ENCODE measurements at places on chromosomes 2 and 18.

DNA sequence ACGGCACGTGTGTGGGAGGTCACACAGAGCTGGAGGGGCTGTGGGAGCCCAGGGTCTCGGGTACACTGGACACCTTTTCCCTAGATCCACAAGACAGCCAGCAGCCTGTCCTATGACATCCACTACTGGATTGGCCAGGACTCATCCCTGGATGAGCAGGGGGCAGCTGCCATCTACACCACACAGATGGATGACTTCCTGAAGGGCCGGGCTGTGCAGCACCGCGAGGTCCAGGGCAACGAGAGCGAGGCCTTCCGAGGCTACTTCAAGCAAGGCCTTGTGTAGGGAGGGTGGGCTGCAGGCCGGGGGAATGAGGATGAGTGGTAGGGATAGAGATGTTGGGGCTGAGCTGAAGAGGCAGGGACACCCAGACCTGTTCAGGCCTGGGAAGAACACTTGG lies 6.6 kb downstream of the VIL1 start:
- no peak for DNase-seq

DNA sequence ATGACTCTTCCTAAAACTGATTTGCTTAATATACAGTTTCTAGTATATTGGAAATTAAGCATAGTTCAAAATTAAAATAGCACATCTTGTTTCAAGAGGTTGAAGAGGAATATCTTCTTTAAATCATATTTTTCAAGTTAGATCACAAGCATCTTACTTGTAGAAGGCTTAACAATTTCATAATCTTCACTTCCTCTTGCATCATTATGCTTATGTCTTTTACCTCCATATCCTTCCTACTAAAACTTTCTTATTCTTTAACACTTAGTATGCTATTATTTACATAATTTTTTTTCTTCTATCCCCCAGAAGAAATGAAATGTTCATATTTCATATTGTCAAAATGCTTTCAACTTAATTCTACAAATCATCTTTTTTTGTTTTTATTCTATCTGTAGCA lies 1354.9 kb upstream of the TMEFF2 start:
- DNase-seq = no peak

DNA sequence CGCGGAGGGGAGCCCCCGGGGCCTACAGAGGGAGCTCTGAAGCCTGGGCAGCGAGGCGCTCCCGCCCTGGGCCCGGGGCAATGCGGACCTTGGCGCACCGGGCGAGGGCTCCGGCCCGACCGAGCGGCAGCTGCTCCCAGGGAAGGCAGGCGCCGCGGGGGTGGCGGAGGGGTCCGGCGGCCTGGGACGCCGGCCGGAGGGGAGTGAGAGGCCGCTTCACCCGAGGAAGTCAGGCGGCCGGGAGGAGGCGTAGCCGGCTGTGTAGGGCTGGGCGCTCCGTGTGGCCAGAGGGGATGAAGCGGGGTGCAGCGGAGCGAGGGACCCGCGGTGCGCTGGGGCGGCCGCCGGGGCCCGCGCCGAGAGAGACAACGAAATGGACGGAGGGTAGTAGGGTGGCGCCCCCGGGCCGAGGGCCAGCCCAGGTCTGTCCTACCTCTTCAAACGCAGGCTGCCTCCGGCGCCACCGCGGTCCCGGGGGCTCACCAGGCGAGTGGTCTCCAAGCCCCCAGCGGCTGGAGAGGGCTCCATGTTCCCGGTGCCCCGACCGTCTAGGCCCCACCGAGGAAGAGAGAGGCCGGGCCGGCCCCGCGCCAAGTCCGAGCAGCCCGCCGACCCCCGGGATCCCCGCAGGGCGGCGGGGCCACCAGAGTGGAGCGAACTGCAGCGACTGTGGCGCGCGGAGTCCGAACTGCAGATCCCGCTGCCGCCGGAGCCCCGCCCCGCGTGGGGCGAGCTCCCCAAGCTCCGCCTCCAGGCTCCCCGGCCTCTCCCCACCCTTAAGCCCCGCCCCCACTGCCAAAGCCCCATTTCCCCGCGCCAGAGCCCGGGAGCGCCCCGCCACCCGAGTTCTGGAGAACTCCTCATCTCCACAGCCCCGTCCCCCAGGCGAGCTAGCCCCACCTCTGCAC lies at the start of gene SLC30A3:
SLC30A3 (minus strand) TSS at position 669 of the 908 bp plus-strand sequence; CDS start at position 528, 141 bp downstream.
- DNase-seq = peak; percentile 37

- DNase-seq = no peak
These were observed 1104.2 kb downstream of the BCL11A start for GRCh38 chr2:59449274-59449673.

DNA sequence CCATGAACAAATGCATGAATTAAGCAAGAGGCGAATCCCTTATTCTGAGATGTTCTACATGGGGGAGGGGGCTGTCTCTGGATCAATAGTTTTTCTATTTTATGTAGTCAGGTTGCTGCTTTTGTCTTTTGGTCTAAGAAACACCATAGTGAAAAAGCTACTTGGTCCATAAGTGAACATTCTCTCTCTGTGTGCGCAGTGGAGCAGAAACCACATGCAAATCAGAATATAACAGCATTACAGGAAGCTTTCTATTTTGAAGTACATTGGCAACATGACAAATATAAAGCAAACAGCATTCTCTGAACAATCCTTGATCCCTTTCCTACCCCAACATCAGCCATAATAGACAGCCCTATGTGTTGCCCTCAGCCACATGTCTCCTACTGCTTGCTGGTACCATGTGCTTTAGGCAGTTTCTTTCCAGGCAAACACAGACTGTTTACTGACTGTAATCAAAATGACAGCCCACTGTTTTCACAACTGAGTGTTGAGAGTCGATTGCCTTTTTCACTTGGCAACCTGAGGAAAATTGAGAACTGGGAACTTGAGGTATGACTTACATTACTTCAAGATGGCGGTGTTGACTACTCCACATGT lies 10.6 kb downstream of the SCN3A start:
- DNase-seq = no peak

DNA sequence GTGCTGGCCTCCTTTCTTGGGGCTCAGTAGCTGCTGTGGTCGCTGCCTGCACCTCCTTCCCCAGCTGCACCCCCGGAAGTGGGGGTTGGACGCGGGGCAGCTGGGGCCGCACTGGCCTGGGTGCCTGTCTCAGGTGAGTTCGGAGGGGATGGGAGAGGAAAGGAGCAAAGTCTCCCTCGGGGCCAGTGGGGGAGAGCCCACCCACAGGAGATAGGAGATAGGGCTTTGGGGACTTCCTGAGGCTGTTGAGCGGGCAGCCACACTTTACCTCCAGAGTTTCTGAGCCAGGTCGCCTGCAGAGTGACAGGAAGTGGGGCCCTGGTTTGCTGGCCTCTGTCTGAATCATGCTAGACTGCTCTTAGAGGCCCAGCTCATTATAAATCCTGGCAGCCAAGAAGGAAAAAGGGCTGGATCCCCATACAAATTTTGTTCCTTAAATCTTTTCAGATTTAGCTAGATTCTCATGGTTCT lies 8.1 kb downstream of the MBP start:
- no peak for DNase-seq

DNA sequence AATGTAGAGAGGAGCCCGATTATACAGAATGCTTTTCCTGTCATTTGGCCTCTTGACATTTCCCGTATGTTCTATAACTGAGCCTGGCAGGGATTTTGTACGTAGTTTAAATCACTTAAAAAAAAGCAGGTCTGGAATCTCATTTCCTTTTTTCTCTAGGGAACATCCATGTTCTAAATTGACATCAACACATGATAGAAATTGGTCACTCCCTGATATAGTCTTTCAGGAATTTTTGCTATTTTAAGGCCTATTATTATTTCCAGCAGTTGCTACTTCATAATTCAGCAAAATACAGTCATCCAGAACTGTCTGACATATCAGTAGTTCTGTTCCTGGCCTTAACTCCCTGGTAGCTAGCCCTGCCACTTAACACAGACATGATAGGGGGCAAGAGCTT lies 565.7 kb upstream of the ZEB2 start:
- no peak for DNase-seq

DNA sequence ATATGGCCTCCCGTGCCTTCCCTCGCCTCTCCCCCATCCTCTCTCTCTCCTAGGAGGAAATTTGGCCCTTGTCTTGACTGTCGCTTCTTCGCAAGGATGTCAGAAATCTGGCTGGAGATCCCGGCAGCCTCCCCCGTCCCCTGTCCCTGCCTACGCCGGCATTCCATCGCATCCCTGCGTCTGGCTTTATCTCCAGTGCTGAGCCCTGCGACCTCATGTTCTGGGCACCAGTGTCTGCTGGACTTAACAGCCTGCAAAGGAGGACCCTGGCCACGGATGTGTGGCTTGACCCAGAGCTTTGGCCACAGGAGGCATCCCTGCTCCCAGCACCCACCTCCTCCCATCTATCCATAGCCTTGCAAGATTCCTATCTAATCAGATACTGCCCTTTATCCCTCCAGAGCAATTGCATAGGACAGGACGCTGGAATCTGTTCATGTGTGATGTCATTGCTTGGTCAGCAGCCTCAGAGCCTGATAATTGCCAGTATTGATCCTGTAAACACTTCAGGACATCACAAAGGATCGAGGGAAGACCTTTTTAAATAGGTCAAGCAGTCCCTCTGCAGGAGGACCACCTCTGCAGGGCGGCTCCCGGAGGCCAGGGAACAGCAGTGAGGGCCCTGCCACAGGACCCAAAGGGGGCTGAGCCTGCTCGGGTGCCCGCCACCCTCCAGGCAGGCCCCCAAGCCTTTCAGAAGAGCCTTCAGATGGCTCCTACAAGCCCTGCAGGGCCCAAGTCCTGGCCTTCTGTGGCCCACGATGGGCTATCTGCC lies 168.2 kb downstream of the TWIST2 start:
- no peak for DNase-seq

GRCh38 chr2:179859523-179859922 lies 1.9 kb downstream of the ZNF385B start:
- no peak for DNase-seq

DNA sequence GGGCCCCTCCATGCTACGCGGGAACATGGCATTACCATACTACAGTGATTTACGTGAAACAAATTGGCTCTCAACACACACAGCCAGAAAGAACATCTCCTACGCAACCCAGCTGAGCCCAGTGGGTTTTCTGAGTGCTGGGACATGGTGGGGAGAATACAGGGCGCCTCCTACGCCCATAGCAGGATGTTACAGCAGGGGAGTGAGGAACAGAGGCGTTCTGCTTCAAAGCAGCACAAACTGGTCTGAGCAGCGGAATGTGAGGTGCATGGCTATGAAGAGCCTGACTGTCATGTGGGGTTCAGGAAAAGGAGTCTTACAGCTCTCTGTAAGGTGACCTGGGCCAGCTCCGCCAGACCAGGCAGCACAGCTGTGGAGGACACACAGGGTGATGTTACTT lies 108.6 kb upstream of the REV1 start:
- DNase-seq = no peak

DNA sequence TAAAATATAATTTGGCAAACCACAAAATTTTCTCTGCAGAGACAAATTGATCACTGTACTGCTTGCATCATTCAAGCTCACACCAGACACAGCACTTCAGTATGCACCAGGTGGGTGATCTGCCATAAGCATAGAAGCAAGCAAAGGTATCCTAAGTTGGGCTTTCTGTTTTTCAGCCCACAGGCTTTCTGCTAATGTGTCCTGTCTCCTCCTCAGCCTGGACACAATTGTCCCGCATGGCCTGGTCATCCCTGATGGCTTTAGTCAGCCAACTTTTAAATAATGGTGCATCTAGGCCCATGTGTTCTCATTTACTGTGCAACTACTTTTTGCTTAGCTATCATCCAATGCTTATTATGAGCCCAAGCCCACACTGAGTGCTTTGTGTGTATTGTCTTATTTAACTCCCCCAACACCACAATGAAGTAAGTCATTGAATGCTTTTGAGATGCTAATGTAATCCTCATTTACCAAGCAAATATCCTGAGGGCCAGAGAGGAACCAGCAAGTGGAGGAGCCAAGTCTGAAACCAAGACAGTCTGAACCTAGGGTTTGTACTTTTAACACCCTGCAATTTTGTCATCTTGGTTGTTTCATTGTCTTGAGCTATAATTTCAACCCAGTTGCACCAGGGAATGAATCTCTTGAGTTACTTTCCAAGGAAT lies 111.2 kb upstream of the SETBP1 start:
- DNase-seq = no peak

Measured in neuronal stem cell (in vitro differentiated cells).